HuH-7 (cell line): ENCODE measurements at places on chromosomes 12 and 14.

DNA sequence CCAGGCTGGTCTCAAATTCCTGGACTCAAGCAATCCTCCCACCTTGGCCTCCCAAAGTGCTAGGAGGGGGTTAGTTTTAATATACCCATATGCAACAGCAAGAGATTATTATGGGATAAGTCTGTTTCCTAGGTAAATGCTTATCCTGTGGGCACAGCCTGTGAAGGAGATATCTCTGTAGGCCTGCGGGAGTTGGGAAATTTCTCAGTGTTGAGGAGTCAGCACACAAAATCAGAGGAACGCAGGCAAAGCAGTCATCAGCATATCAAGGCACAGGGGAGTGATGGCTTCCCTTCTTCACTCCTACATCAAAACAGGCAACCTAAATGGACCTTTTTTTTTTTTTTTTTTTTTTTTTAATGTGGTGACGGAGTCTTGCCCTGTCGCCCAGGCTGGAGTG is 20.9 kb upstream of the TMED10 start:
- DNase-seq, result no peak

- no peak for DNase-seq
Observed at GRCh38 chr14:52575858-52576257, 23.2 kb downstream of the GPR137C start.

- DNase-seq, result no peak
Observed at GRCh38 chr14:76951166-76951565, 77.3 kb downstream of the IRF2BPL start.

GRCh38 chr14:69547701-69548348 is 26.8 kb downstream of the CCDC177 start:
- DNase-seq, result no peak

DNA sequence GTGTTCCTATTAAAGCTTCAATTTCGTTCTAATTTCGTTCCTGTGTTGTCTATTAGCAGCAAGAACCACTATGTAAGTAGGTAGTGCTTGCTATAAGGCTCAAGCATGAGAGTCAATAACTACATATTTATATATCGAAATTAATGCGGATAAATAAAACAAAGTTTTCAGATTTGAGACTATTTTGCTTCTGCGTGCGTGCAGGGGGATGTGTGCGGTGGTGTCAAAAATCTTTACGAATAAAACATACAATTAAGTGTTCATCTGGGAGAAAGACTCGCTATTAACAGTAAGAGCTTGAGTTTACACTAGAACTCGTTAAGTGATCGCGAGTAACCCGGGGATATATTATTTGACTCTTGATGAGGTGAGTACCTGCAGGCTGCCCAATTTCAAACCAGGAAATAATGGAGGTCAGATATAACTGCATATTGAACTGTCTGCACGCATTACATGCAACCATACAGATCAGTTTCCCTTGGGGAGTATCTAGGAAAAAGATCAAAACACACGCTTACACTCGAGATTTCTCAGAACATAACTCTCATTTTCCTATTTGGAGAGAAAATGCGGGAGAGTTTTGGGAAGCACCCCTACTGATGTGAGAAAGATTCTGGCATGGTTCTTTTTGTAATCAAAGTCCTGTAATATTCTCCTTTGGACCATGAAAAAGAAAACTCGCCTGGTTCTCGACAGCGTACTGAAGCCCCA is 813 bp downstream of the TWF1 start:
- DNase-seq, result no peak

GRCh38 chr12:98653866-98654493 is 8.9 kb downstream of the APAF1 start:
- peak; percentile 44 for DNase-seq

DNA sequence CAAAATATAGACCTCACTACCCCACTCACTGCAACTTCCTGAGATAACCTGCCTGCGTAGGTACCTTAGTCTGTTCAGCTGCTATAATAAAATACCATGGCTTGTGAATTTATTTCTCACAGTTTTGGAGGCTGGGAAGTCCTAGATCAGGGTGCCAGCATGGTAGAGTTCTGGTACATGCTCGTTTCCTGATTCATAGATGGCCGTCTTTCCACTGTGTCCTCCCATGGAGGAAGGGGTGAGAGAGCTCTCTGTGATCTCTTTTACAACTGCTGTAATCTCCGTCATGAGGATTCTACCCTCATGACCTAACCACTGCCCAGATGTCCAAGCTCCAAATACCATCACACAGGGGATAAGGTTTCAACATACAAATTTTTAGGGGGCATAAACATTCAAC is 49.7 kb downstream of the KCNA1 start:
- no peak for DNase-seq
